HuH-7.5 (cell line): ENCODE measurements at places on chromosomes 1 and 21.

- DNase-seq: no peak
Observed at GRCh38 chr1:165807613-165808012, 19.8 kb upstream of the UCK2 start.

DNA sequence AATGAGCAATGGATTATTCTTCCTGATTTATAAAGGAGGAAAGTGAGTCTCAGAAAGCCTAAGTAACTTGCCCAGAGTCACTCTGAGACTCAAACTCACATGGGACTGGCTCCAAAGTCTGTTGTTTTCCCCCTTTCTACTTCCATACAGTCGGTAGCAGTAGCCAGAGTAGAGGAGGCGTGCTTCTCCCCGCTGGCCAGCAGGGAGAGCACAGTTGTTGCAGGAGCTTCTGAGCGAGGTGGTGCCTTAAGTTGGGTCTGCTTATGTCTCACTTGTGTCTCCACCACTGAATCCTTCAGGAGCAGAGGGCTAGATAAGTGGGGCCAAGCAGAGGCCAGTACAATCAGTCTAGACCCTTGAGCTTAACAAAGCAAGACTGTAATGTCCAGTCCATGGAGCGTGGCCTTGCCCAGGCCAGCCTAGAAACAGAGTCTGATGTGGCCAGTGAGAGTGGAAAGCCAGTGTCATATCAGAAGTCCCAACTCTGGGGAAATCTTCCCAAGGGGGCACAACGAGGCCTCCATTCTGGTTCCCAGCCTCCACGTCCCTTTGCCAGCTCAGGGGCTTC is 181.9 kb downstream of the ZSCAN20 start:
- no peak for DNase-seq

- no peak for DNase-seq
Observed at GRCh38 chr1:93865253-93865652, 13.8 kb downstream of the DNTTIP2 start.

- DNase-seq: no peak
Observed at GRCh38 chr1:182616130-182617013, 12.2 kb upstream of the RGS16 start.

GRCh38 chr1:201455098-201455497 is 13.9 kb downstream of the PHLDA3 start:
- no peak for DNase-seq

- DNase-seq: no peak
Observed at GRCh38 chr1:53417074-53417511, 42.1 kb upstream of the DMRTB1 start.

- DNase-seq: no peak
Observed at GRCh38 chr21:40902993-40903392, 56.0 kb upstream of the DSCAM start.

- no peak for DNase-seq
Observed at GRCh38 chr1:42937836-42938644, 20.6 kb downstream of the SLC2A1 start.
